ENCODE measurements at places on chromosomes 3 and 15. TPM values are rescaled to one million over a fixed set of nuclear protein-coding genes. Genes with fewer than 3 reads are reported as not detected.

The CERS3 gene
- not detected for total RNA-seq

The SLC28A1 gene
- total RNA-seq: not detected

The RBP2 gene
- not detected for total RNA-seq

The MST1R gene
- total RNA-seq: 3.1 TPM

The SRGAP3 gene
- 2.2 TPM for total RNA-seq

The TMIE gene
- not detected for total RNA-seq

The AGBL1 gene
- total RNA-seq: not detected

The NKIRAS1 gene
- total RNA-seq: 9.7 TPM

The AP2M1 gene
- 478 TPM for total RNA-seq

The ARPC4 gene
- total RNA-seq: 90.5 TPM

The ALPK3 gene
- 3.1 TPM for total RNA-seq

The CPLX3 gene
- 0.48 TPM for total RNA-seq

The HRG gene
- not detected for total RNA-seq

The SCAMP5 gene
- 1.4 TPM for total RNA-seq

The POPDC2 gene
- 0.13 TPM for total RNA-seq

The FAH gene
- total RNA-seq: 32.3 TPM

The ITIH1 gene
- not detected for total RNA-seq

The FAM3D gene
- not detected for total RNA-seq

The CCDC33 gene
- total RNA-seq: not detected

The CYP1A2 gene
- not detected for total RNA-seq

The CCR3 gene
- total RNA-seq: not detected

The LSAMP gene
- total RNA-seq: 1.6 TPM

The GP9 gene
- total RNA-seq: not detected

The BBS4 gene
- total RNA-seq: 13.2 TPM

The CGNL1 gene
- total RNA-seq: 0.39 TPM

The OXTR gene
- total RNA-seq: 4.3 TPM

The WWTR1 gene
- total RNA-seq: 46.2 TPM

The NRROS gene
- total RNA-seq: 0.52 TPM

The HEXA gene
- 148 TPM for total RNA-seq

The IL17RE gene
- 0.88 TPM for total RNA-seq

The VGLL3 gene
- total RNA-seq: 12.7 TPM

The TMEM207 gene
- not detected for total RNA-seq

The ZDHHC19 gene
- total RNA-seq: not detected

The NLGN1 gene
- total RNA-seq: 1.4 TPM

The CTXN2 gene
- total RNA-seq: not detected

The TMEM89 gene
- not detected for total RNA-seq

The ZBBX gene
- not detected for total RNA-seq

The FBXW12 gene
- total RNA-seq: not detected

Measured in epithelial cell of alveolus of lung (primary cell).